Activated CD4-positive, alpha-beta T cell treated with anti-CD3 and anti-CD28 coated beads for 48 hours (primary cell): ENCODE measurements at places on chromosomes 11 and 22.

DNA sequence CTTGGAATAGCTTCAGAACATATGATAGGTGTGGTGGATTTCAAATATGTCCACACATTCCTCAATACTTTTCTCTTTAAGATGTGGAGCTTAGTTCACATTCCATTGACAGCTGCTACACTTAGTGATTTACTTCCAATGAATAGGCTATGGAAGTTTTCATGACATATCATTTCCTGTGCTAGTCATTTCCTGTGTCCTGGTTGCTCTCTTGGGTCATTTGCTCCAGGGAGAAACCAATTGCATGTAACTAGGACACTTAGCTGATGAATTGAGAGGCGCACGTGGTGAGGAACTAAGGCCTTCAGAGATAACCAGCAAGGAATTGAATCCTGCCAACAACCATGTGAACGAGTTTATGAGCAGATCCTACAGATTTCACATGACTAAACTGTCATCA, 120.9 kb downstream of the SLC17A6 start:
- DNase-seq = no peak

DNA sequence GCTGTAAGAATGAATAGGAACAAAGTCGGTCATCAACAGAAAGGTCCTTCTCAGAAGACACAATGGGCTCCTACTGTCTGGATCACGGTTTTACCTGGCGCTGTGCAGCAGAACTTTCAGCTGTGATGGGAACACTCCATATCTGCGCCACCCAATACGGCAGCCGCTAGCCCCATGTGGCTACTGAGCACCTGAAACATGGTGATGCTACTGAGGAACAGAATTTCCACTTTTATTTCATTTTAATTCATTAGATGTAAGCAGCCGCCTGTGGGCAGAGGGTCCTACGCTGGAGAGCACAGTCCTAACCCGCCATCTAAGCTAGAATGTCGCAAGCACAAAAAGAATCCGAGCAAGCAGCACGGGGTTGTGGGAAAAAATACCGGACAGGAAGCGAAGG, 2.7 kb downstream of the SULT4A1 start:
- no peak for DNase-seq

DNA sequence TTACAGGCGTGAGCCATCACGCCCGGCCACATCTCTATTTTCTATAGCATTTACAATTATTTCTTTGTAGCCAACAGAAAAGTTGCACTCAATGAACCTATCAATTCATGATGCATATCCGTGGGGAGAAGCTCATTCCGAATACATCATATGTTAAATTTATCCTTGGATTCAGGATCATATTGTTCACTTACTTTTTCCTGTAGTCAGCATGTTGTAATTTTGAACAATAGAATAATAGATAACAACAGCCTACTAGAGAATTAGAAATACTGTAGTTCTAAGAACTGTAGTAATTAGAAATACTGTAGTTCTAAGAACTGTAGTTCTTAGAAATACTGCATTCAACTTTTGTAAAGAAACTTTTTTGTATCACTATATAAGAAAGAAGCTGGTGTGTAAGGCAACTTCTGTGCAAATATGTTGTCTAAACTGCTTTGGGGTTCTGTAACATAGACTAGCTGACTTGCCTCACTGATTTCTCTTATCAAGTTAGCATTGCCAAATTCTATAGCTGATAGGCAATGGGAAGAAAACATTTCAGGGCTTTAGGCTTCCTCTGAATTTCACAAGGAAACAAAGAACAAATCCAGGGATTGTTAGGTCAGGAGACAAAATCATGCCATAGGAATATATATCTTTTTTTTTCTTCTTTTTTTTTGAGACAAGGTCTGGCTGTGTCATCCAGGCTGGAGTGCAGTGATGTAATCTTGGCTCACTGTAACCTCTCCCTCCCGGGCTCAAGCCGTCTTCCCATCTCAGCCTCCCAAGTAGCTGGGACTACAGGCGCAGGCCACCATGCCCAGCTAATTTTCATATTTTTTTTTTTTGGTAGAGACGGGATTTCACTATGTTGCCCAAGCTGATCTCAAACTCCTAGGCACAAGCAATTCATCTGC, 91.9 kb downstream of the CSTPP1 start:
- DNase-seq = no peak

DNA sequence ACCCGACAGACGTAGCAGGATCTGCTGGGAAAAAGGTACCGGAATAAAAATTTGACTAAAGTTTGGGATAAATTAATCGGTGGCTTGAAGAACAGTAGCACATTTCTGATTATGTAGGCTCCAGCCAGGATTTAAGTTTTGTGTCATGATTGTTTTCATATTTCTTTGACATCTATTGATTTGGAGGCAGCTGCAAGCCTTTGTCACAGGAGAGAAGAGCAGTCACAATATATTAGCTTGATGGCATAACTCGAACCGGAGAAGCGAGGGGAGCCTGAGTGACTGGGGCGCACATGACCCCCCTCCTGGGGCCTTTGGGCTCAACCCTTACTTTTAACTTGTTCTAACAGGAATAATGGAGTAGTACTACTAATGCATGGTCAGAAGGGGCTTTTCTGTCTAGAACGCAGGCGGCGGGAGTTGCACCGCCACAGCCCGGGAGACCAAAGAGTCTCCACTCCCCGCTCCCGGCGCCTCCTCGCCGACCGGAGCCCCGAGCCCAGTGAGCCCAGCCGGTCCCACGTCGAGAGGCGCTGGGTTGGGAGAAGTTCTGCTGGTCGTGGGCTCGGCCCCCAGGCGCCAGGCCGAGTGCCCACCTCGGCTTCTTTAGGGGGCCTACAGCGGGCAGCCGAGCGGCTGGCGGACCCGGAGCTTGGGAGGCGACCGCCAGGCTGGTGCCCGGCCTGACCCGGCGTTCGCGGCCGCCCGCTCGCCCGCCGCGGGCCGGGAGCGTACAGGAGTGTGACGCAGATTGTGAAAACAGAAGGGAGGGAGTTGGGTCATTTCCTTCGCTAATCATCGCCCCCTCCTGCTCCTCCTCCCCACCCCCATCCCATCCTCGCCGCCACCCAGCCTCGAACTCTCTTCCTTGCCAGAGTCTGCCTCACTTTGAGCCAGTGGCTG, 15.7 kb upstream of the PAX6 start:
- DNase-seq = no peak

GRCh38 chr22:27168681-27169080, 511.3 kb downstream of the MIAT start:
- DNase-seq = no peak

DNA sequence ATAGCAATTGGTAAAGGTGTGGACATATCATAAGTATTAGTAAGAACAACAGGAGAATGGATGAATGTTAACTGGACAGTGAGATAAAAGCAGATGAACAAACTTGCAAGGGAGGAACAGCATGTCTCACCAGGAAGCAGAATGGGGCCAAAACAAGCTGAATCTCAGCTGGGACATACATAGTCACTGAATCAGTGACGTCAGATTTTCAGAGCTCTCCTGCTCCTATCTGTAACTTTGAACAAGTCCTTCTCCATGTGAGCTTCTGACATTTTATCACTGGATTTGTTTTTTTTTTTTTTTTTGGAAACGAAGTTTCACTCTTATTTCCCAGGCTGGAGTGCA, 118.7 kb downstream of the BBOX1 start:
- DNase-seq = no peak

DNA sequence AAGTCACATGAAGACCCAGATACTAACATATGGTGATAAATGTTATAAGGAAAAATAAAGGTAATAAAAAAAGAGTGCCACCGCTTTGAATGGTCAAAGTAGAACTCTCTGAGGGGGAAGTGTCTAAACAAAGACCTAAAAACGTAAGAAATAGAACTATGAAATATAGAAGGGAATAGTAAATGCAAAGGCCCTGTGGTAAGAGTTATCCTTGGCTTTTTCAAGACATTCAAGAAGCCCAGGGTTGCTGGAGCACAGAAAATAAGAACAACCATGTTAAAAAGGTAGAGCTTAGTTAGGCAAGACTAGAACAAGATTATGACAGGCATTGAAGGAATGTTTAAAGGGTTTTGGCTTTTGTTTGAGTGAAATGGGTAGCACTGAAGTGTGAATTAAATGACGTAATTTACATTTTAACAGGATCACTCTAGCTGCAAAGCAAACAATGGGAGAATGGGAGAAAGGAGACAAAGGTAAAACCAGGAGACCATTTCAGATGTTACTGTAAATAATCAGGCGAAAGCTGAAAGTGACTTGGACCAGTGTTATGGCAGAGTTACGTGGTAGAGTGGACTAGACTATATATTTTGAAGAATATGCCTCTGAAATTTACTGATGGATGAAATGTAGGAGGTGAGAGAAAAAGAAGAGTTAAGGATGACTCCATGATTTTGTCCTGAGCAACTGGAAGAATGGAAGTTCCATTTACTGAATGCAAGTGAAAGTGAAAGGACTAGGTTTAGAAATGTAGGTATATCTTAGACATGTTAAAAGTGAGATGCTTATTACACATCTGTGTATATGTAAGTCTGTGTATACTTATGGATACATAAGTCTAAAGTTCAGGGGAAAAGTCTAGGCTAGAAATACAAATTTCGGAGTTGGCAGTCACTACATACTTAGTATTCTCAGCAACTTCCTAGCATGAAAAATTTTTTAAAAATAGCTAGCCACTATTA, 28.5 kb downstream of the BTBD10 start:
- DNase-seq = no peak

DNA sequence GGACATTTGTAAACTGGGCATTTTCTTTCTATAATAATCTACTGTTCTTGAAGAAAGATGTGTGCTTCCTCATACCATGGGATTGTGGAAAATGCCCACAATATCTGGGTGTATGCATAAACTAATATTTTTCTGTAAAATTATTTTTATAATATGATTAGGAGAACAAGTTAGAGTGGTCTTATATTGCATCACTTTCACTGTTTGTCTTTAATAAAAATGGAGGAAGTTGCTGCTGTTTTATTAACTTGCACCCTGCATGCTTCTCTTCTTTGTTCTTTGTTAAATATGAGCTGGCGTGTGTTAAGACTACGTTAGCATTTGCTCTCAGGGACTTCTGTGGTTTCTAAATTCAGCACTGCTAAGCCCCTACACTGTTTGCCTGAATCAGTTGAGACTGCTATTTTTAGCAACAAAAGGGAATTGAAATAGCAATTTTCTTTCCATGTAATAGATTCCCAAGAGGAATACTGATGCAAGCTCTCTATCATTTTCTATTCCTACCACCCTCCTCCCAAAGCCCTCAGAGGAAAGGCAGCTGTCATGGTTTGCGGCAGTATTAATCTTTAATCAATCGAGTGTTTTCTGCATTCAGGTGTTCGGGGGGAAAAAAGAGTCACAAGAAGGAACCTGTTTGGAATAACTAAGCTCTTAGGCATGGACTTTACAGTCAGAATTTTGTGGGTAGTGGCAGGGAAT, 56.1 kb downstream of the HSD17B12 start:
- DNase-seq = no peak

DNA sequence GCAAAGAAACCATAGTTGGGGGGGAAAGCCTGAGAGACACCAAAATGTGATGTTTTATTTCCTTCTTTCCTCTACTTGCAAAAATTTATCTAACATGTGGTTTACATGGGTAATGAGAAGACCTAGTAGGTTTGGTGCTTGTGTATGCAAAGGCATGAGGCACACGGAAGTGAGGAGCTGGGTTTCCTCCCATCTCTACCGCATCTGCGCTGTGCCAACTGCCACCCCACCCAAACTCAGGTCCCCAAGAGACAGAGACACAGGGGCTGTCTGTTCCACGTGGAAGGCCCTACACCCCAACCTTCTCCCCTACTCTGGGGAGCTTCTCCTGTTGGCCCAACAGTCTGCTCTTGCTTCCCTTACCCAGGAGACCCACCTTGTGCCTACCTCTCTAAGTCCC, 4.8 kb downstream of the RTL6 start:
- no peak for DNase-seq

GRCh38 chr11:96318399-96318798, 24.6 kb downstream of the MAML2 start:
- no peak for DNase-seq

GRCh38 chr11:95308512-95309035, 77.6 kb upstream of the SESN3 start:
- DNase-seq = no peak

GRCh38 chr22:37522482-37522881, 3.3 kb upstream of the CARD10 start:
- no peak for DNase-seq
